Esophagus muscularis mucosa (tissue), 4 donors: ENCODE measurements at places on chromosomes 13 and 19. TPM values are rescaled to one million over a fixed set of nuclear protein-coding genes. Genes with fewer than 3 reads are reported as not detected.

The PCDH20 gene
- 10.4 TPM for total RNA-seq

DNA sequence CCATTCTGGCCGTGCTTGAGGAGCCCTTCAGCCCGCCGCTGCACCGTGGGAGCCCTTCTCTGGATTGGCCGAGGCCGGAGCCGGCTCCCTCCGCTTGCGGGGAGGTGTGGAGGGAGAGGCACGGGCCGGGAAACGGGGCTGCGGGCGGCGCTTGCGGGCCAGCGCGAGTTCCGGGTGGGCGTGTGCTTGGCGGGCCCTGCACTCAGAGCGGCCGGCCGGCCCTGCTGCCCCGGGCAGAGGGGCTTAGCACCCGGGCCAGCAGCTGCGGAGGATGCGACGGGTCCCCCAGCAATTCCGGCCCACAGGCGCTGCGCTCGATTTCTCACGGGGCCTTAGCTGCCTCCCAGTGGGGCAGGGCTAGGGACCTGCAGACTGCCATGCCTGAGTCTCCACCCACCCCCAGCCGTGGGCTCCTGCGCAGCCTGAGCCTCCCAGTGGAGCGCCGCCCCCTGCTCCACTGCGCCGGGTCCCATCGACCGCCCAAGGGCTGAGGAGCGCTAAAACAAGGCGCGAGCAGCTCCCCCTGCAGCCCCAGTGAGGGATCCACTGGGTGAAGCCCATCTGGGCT lies 76.5 kb downstream of the PCDH20 start:
- no peaks in the 10 kb centered on the region for H3K27me3 ChIP-seq
- no peak for DNase-seq
- H3K4me3 ChIP-seq: peak overlapping the region; percentile 6
- no peaks in the 10 kb centered on the region for H3K4me1 ChIP-seq
- no peak overlapping the region for H3K27ac ChIP-seq

GRCh38 chr19:49247676-49248075 lies 77.3 kb downstream of the SLC6A16 start:
- no peaks in the 10 kb centered on the region for H3K27me3 ChIP-seq
- H3K4me1 ChIP-seq: peaks cover 16% of the 10 kb centered on the region
- H3K4me3 ChIP-seq: no peak overlapping the region
- no peaks in the 10 kb centered on the region for H3K36me3 ChIP-seq
- no peak for DNase-seq

- no peak overlapping the region for H3K27ac ChIP-seq
- no peak for DNase-seq
- no peaks in the 10 kb centered on the region for H3K27me3 ChIP-seq
- no peak overlapping the region for H3K4me3 ChIP-seq
Observed at GRCh38 chr13:75384879-75385707, 96.9 kb downstream of the TBC1D4 start.

GRCh38 chr19:12985049-12985776 lies 10.1 kb upstream of the NFIX start:
- peak; percentile 92 for DNase-seq
- no peak overlapping the region for H3K27ac ChIP-seq
- H3K36me3 ChIP-seq: no peaks in the 10 kb centered on the region
- H3K4me3 ChIP-seq: no peak overlapping the region
- peaks cover 12% of the 10 kb centered on the region for H3K4me1 ChIP-seq

DNA sequence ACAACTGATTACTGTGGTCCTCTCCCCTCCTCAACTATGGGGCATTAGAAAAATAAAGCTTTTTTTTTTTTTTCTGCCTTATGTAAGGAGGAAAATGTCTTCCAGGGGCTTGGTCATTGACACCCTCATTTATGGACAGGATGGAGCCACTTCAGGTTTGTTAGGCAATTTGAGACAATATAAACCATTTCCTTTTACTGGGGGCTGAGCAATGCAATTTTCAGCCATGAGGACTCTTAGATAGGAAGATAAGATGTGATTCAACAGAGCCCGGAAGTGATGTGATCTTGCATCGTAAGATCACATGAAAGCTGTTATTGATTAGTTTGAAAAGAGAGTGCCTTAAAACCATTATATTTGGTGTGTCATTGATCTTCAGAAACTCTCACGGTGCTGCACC lies 210.8 kb downstream of the OXGR1 start:
- H3K36me3 ChIP-seq: no peaks in the 10 kb centered on the region
- no peak overlapping the region for H3K27ac ChIP-seq
- no peak overlapping the region for H3K4me3 ChIP-seq
- H3K4me1 ChIP-seq: no peaks in the 10 kb centered on the region

- H3K36me3 ChIP-seq: no peaks in the 10 kb centered on the region
- no peak for DNase-seq
- H3K27ac ChIP-seq: no peak overlapping the region
- H3K4me1 ChIP-seq: peaks cover 34% of the 10 kb centered on the region
- no peak overlapping the region for H3K4me3 ChIP-seq
Observed at GRCh38 chr13:75790198-75790970, 154.3 kb downstream of the LMO7 start.

DNA sequence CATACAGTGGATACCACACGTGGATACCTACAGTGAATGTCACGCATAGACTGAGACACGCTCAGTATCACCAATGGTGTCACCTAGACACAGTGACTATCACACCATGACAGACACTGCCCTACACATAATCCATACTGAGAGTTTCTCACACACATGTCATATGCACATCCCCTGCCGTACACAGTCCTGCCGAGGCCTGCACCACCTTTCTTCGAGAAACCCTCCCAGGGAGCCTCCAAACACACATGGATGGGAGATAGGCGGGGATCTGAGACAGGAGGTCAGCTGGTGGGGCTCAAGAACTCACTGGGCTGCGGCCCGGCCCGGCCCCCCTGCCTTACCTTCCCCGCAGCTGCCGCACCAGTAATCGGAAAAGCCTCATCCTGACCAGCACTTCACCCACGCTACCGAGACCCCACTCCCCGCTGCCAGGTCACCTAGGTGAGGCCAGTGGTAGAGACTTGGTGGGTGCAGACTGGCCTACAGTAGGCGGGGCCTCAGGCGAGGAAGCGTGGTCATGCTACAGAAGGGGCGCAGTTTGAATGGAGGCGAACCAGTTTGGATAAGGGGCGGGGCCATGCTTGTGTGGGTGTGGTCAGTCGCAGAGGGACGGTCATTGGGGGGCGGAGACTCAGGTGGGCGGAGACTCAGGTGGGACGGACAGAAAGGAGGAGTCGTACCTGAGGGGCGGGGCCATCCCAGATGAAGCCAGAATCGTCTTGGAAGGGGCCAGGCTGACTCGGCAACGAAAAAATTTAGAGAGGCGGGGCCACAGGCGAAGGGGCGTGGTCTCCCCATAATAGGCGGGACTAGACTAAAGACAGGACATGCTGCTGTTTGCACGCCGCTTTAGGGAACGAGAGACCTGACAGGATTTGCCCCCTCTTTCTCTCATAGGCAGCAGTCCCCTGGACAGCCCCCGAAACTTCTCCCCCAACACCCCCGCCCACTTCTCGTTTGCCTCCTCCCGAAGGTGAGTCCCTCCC lies 2.1 kb downstream of the MAST1 start:
- H3K27ac ChIP-seq: no peak overlapping the region
- no peak for DNase-seq
- H3K36me3 ChIP-seq: no peaks in the 10 kb centered on the region
- peaks cover 12% of the 10 kb centered on the region for H3K4me1 ChIP-seq
- no peak overlapping the region for H3K4me3 ChIP-seq

DNA sequence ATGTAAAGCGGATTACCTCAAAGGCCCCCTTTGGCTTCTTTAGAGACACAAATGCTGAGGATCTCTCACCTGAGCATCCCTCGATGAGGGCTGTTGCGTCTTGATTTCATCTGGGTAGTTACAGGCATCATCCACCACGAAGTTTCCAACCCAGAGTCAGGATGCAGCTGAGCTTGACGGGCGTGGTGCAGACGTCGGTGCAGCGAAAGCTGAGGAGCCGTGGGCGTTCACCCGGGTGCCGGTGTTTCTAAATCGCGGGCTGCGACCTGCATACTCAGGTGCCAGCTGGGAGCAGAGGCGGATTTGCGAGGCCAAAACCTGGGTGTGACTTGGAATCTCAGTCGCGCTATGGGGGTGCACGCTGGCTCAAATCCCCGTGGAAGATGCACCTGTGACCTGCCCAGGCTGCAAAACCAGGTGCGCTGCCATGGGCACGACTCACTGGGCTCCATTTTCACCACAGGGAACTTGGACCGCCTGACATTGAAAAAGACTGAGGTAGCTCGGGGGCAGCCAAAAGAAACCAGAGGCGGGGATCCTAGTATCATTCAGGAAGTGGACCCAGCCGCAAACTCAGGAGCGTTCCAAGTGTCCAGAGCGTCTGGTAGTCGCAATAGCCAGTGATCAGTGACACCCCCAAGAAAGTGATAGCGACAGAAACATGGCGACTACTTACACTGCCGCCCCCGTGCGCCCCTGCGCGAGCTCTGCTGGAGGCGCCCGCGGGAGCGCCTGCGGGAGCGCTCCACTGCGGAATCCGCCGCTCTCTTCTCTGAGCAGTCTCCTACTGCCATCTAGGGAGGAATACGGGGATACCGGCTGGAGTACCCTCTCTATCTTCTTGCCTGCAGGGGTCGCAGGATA lies 36.4 kb upstream of the IGFL4 start:
- H3K27me3 ChIP-seq: peaks cover 81% of the 10 kb centered on the region
- no peaks in the 10 kb centered on the region for H3K36me3 ChIP-seq
- H3K4me1 ChIP-seq: peaks cover 9% of the 10 kb centered on the region
- DNase-seq: no peak
- H3K27ac ChIP-seq: no peak overlapping the region

DNA sequence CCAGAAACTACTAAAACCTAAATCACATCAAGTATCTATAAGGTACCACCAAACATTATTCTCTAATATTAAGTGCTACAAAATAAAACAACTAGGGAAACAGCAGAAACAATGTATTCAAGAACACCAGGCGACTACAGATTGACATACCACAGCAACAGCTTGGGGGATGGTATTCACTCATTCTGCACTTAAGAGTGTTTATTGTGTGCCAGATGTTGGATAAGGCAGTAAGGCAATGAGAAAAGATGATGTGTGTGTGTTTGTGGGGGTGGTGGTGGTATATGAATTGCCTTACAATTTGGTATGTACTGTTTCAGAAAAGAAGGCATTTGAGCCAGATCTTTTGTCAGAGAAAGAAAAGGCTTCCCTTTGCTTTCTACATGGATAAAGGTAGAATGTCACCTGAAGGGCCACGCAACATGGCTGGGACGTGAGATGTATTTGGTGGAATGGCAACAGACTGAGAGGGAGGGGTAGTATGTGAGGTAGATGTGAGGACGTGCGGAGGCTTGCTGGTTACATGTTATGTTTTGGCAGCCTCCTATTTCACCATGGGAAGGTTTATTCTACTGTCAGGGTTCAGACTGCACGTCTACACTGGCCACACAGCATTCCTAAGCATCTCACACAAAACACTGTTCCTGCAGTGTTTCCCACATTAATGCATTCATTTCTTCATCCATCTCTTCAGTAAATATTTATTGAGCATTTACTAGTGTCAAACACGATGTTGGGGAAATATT lies 300.7 kb downstream of the KLF12 start:
- no peaks in the 10 kb centered on the region for H3K27me3 ChIP-seq
- no peak overlapping the region for H3K4me3 ChIP-seq
- H3K4me1 ChIP-seq: peaks cover 15% of the 10 kb centered on the region
- H3K36me3 ChIP-seq: no peaks in the 10 kb centered on the region
- DNase-seq: no peak
- H3K27ac ChIP-seq: no peak overlapping the region

- no peaks in the 10 kb centered on the region for H3K27me3 ChIP-seq
Observed at GRCh38 chr13:104949840-104950740, 1585.4 kb downstream of the EFNB2 start.

DNA sequence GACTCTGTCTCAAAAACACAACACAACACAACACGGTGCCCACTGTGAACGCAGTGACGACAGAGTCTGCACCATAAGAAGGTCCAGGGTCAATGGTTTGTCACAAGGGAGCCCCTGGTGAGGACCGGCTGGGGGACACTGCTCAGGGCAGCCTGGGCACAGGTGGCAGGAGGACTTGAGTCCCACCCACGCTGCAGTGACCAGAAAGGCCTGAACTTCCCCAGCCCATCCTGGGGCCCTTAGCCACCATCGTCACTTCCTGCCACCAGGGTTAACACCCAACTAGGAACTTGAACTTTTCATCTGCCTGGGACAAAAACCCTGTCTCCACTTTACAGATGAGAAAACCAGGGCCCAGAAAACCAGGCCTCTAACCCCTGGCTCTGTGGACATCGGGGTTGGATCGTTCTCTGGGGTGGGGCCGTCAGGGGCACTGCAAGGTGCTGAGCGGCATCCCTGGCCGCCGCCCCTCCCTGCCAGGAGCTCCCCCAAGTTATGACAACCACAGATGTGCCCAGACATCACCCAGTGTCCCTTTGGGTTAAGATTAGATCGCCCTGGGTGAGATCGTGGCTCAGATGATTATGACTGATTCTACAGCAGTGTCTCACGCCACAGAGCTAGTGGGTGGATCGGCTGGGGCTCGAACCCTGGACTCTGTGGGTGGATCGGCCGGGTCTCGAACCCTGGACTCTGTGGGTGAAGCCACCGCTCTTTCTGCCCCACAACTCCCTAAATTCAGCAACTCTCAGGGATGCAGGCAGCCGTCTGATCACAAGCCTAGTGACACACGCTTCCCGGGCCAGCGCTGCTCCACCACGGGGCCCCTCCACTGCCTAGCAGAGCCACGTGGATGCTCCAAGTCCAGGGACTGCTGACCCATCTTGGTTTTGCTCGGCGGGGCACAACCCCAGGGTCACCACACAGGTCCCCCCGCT lies 14.0 kb downstream of the MOB3A start:
- no peaks in the 10 kb centered on the region for H3K27me3 ChIP-seq
- H3K27ac ChIP-seq: peak overlapping the region; percentile 67
- DNase-seq: no peak

DNA sequence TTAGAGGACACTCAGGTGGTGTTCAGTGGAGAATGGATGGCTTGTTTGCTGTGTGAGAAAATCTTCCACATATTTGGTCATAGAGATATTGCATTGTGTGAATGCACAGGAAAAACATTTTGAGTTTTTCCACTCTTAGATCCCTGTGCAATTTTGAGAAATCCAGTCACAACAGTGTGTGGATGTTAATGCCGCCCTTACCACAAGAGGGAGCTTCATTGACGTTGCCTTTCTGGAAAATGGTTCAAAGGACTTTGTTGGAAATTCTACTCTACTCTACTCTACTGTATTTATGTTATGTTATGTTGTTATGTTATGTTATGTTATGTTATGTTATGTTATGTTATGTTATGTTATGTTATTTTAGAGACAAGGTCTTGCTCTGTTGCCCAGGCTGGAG lies 13.4 kb downstream of the ZNF20 start:
- H3K27ac ChIP-seq: no peak overlapping the region
- H3K27me3 ChIP-seq: no peaks in the 10 kb centered on the region
- DNase-seq: no peak
- no peaks in the 10 kb centered on the region for H3K4me1 ChIP-seq
- H3K36me3 ChIP-seq: peaks cover under 1% of the 10 kb centered on the region
